GM23248 (cell line): ENCODE measurements at places on chromosomes 11 and 22.

DNA sequence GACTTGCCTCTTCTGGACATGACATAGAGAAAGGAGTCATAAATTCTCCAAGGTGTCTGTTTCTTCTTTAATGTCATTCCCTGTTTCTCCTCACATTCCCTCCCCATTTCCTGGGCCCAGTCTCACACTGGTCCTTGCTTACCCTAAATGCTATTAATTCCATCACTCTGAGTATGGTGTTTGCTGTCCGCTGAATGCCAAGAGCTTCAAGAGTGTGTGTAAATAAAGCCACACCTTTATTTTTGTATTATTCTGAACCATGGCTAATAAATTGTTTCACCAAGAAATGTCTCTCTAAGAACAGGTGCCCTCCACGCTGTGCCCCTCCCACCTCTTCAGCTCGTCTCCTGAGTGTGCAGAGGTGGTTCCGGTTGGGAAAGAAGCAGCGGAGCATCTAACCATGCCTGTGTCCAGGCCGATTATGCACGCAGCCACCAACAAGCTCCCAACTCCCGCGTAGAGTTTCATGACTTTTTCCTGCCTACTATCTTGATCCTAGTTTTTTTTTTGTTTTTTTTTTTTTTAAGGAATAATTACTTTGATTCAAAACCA, 8.6 kb downstream of the TMEM121B start:
- H3K4me3 ChIP-seq: no peak overlapping the region
- H3K36me3 ChIP-seq: no peaks in the 10 kb centered on the region; the same call in 1 of the 2 replicates
- no peaks in the 10 kb centered on the region for H3K27me3 ChIP-seq
- H3K4me1 ChIP-seq: no peaks in the 10 kb centered on the region

- H3K4me3 ChIP-seq: no peak overlapping the region
- H3K27ac ChIP-seq: no peak overlapping the region
- no peaks in the 10 kb centered on the region for H3K4me1 ChIP-seq
- DNase-seq: no peak
These were observed 29.7 kb upstream of the CD81 start for GRCh38 chr11:2347308-2347830.

DNA sequence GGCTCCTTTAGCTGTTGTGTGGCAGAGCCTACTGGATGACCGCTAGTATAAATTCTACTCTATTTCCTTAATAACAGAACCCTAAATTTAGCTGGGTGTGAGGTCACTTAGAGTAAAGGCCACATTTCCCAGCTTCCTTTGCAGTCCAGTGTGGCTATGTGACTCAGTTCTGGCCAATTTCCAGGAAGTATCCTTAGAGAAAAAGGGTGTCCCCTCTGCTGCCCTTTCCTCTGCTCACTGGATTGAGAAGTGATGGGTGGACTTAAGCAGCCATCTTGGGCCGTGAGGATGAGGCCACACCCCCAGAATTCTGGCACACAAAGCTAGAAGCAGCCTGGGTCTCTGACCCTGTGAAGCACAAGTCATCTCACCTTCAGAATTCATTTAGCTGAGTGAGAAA, 11.7 kb upstream of the RASD2 start:
- no peak overlapping the region for H3K27ac ChIP-seq
- H3K36me3 ChIP-seq: no peaks in the 10 kb centered on the region
- H3K27me3 ChIP-seq: no peaks in the 10 kb centered on the region
- H3K4me3 ChIP-seq: no peak overlapping the region

GRCh38 chr22:46969491-46969890, 207.0 kb downstream of the TBC1D22A start:
- no peak for DNase-seq
- H3K4me3 ChIP-seq: no peak overlapping the region
- no peaks in the 10 kb centered on the region for H3K27me3 ChIP-seq
- H3K27ac ChIP-seq: no peak overlapping the region
- H3K4me1 ChIP-seq: 0 out of 2 replicates have a peak, but pooled peaks cover 6% of the 10 kb centered on the region

- no peak overlapping the region for H3K4me3 ChIP-seq
- no peaks in the 10 kb centered on the region for H3K36me3 ChIP-seq
- H3K27me3 ChIP-seq: peaks cover 69% of the 10 kb centered on the region
- DNase-seq: no peak
- no peaks in the 10 kb centered on the region for H3K4me1 ChIP-seq
These were observed 98.5 kb upstream of the RAG2 start for GRCh38 chr11:36696550-36696949.

GRCh38 chr22:22756109-22756508, 111.7 kb downstream of the GGTLC2 start:
- no peaks in the 10 kb centered on the region; the same call in 1 of the 2 replicates for H3K4me1 ChIP-seq
- no peak for DNase-seq
- no peaks in the 10 kb centered on the region for H3K36me3 ChIP-seq
- H3K27me3 ChIP-seq: peaks cover 7% of the 10 kb centered on the region; the same call in 1 of the 2 replicates
- no peak overlapping the region for H3K27ac ChIP-seq
- H3K4me3 ChIP-seq: no peak overlapping the region

DNA sequence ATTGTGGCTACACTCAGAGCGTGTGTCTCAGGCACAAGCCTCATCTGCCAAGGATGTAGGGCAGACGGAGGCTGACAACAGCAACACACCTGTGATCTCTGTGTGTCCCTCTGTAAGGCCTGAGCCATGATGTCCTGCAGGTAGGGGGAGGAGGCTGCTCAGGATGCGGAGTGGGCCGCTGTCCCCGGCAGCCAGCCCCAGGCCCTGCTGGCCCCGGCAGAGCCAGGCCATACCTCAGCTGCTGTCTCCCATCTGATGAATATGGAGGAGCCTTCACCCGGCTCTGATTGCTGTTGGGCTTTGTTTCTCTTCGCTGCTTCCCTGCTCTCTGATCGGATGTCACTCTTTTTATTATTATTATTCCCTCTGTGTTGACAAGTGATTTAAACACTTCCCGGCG, 83.6 kb upstream of the NCAM1 start:
- no peaks in the 10 kb centered on the region for H3K4me1 ChIP-seq
- no peak overlapping the region for H3K27ac ChIP-seq
- H3K27me3 ChIP-seq: no peaks in the 10 kb centered on the region
- no peaks in the 10 kb centered on the region for H3K36me3 ChIP-seq
- no peak for DNase-seq

- peaks cover 3% of the 10 kb centered on the region; the same call in 1 of the 2 replicates for H3K4me1 ChIP-seq
- no peak overlapping the region for H3K27ac ChIP-seq
These were observed 38.6 kb upstream of the BMAL1 start for GRCh38 chr11:13238879-13239514.

DNA sequence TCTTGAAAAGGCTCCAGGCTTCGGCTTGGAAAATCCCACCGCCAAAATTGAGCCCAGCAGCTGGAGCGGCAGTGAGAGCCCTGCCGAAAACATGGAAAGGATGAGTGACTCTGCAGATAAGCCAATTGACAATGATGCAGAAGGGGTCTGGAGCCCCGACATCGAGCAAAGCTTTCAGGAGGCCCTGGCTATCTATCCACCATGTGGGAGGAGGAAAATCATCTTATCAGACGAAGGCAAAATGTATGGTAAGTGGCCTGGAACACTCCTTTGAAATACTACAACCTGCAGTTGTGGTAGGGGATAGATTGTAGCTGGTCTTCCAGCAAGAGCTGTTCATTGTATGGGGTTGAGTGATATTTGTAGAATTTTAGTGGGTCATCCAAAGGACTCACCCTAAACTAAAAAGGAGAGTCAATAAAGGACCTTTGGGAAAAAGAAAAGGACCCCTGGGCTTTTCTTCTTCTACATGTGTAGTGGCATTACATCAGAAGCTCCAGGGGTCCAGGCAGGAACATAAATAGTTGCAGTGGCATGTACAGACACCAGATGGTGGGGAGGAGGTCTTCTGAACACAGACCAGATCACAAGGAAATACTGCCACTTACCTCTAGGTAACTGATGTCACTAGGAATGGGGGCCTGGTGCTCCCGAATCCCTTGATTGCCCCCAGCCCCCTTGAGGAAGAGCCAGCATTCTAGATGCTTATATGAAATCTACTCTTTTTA, 90.1 kb downstream of the TEAD1 start:
- H3K27ac ChIP-seq: no peak overlapping the region
- no peaks in the 10 kb centered on the region for H3K27me3 ChIP-seq
- DNase-seq: no peak
- H3K4me1 ChIP-seq: peaks cover 40% of the 10 kb centered on the region
- H3K4me3 ChIP-seq: no peak overlapping the region

DNA sequence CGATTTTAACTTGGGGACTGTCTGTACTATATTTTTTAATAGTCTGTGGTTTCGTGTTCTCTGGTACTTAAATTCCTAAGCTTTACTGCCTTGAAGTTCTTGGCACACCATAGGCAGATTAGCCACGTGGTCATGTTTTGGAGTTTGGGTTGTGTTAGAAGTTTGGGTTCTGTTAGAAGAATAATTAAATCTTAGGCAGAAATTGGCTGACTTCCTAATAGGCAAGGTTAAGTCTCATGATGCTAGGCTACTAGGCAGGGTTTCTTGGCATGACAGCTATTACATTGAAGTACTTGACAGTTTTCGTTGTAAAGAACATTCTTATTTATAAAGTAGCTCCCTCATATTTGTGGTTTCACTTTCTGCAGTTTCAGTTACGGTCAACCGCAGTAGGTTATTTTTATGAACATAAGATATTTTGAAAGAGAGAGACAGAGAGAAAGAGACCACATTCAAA, 30.0 kb upstream of the MMP7 start:
- H3K36me3 ChIP-seq: no peaks in the 10 kb centered on the region
- peak; percentile 68 for DNase-seq
- 0 out of 2 replicates have a peak overlapping the region, but pooled peaks have one; percentile 18 for H3K27ac ChIP-seq
- peak overlapping the region; percentile 71 for H3K4me3 ChIP-seq
- H3K27me3 ChIP-seq: 0 out of 2 replicates have a peak, but pooled peaks cover 3% of the 10 kb centered on the region
